ENCODE measurements at places on chromosomes 16 and 17.

DNA sequence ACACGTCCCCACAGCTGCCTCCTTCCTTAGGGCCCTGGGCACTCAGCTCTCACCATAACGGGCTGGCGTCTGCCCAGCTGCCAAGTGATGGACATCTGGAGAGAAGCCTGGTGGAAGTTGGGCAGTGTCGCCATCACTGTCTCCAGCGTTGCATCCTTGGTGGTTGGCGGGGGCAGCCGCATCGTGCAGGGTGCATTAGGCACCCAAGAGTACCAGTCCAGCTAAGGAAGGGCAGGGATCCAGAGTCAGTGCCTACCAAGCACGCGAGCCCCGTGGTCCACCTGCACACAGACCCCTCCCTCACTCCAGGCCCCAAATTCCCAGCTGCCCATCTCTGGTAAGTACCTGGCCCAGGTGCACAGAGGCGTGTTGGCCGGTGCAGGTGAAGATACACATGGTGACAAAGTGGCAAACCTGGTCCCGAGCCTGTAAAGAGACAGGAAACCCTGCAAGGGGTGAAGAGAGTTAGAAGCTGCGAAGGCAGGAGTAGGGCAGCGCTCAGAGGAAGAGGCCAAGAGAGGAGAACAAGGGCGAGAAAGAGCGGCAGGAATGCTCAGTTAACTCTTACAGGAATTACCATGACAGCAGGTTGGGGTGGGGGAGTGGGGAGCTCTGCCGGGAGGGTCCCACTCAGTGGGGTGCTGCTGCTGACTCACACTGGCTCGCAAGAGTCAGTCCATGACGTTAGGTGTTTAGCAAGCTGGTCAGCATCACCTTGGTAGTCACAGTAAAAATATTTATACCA is 9.5 kb downstream of the ALOX15 start:
- no peak for DNase-seq

- no peak for DNase-seq
Observed at GRCh38 chr16:83994703-83995102, 26.7 kb downstream of the NECAB2 start.

- DNase-seq, result no peak
Observed at GRCh38 chr16:81796583-81797346, 17.7 kb downstream of the PLCG2 start.

- DNase-seq, result no peak
Observed at GRCh38 chr16:20253825-20254224, 73.5 kb downstream of the GP2 start.

GRCh38 chr16:31063843-31064611 is 10.0 kb downstream of the ZNF668 start:
- no peak for DNase-seq

DNA sequence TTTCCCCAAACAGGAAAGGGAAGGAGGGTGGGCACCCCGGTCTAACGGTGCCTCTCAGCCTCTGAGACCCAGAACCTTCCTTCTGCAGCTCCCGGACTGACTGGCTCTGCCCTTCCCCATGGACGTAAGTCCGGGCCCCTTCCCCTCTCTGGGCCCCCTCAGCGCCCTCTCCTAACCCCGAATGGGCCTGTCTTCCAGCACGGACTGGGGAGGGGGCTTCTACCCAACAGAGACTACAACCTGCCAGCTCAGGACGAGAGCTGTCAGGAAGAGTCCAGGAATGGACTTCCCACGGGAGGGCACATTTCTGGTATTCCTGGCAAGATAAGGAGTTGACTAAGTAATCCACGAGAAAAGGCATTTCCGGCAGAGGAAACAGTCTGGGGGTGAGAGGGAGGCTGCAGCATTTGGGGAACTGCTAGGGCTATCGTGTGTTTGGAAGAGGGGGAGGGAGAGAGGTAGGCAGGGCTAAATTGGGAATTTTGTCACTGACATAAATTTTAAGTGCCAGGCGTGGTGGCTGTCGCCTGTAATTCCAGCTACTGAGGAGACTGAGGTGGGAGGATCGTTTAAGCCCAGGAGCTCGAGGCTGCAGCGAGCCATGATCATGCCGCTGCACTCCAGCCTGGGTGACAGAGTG is 12.1 kb upstream of the ALDOA start:
- DNase-seq, result no peak

GRCh38 chr17:37039269-37039668 is 90.5 kb downstream of the AATF start:
- DNase-seq, result no peak

DNA sequence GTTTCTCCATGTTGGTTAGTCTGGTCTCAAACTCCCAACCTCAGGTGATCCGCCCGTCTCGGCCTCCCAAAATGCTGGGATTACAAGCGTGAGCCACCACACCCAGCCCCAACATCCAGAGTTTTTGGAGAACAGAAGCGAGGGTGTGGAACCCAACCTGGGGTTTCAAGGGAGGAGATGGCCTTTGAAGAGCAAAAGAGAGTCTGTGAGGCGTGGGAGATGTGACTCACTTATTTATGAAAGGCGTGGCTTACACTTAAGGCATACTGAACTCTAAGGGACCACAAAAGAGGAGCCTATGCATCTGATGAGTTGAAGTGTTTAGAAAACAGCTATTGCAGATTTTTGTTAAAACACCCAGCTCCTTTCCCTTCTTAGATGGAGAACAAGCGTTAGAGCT is 18.9 kb downstream of the ARSG start:
- no peak for DNase-seq

DNA sequence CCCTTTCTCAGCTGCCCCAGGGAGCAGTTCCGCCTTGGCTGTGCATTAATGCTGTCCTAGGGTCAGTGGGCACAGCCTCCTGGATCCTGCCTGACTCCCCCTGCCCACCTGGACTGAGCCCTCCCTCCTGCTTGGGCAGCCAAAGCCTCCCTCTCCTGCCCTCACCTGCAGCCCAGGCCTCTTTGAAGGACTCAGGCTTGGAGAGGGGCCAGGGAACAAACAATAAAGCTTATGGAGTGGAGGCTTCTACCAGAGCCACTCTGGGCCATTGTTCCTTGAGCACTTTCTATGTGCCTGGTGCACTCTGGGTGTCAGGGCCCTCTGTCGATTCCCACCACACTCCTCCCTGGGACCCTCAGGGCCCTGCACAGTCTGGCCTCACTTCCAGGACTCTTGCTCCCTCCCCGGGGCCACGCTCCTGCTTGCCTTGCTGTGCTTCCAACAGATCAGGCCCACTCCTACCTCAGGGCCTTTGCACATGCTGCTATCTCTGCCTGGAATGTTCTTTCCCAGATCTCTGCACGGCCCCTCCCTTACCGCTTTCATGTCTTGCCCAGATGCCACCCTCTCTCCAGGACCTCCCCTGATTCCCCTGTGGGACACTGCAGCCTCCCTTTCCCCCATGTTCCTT is 5.0 kb downstream of the KCNJ12 start:
- no peak for DNase-seq

DNA sequence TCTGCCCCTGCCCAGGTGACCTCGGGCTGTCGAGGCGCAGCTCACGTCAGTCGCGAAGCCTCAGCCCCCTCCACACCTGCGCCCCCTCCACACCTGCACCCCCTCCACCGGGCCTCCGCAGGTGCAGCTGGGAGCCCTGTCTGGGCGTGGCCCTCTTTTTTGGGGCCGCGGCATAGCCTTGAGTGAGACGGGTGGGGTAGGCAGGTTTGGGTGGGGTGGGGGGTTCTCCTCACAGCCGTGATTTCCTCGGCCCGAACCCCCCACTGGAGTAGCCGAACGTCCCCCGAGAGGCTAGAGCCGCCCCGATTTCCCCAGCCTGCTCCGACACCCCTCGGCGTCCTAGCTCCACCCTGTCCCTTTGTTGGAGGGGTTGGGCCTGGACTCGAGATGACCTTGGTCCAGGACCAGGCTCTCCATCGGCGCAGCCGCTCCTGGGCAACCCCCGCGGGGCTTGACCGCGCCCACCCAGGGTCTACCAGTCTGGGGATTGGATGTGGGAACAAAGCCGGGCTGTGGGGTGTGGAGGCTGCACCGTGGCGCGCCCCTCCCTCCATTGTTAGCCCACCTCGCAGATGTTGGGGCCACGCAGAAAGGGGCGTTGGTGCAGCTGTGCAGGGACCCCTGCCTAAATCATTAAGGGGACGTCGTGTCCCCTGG is 626 bp downstream of the TUBB3 start:
- DNase-seq, result no peak

DNA sequence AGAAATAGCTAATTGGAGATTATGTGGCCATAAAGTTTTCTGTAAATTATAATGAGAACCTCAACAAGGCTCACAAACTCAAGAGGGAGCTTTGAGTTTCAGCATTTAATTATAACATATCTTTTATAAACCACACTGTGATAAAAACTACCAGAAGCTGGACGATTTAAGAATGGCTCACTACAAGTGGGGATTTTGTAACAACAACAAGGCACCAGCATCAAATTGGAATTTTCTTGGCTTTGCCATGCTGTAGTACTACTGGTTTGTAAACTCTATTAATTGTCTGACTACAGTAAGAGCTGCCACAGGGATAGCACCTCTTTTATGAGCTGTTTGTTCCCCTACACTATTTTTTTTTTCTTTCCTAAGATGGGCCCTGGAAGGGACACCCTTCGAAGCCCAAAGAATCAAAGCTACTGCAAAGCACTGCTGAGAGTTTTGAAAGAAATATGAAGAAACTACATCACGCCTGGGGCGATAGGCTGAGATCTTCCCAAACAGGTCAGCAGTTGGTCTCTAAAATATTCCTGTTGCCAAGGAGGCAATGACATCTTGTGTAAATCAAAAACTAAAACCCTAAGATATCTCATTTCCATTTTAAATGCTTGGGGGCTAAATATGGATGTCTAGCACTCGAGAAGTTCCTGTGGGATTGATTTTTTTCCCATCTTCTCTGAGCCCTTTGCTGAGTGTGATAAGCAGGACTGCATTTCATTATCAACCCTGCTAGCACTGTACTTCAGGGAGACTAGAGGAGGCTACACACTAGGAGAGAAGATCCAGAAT is 40.9 kb downstream of the SKAP1 start:
- DNase-seq, result no peak

- DNase-seq, result no peak
Observed at GRCh38 chr17:56893503-56893902, 20.3 kb downstream of the TRIM25 start.

DNA sequence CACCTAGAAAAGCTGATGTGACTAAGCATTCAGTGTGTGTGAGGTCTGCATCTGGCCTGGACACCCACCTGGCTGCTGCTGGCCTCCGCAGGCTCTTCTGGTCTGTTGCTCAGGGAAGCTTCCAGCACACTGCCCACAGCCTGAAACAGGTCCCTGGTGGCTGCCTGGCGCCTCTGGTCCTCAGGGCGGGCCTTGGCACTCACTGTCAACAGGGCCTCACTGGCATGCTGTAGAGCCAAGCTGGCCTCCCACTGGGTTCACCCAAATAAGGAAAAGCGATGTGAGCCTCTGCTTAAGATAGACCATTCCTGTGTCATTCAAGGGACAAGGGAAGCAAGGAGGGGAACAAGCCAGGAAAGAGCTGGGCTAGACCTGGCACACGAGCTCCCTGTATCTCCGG is 70.6 kb upstream of the BCO1 start:
- DNase-seq, result no peak

- DNase-seq, result no peak
Observed at GRCh38 chr17:79949656-79950209, 85.9 kb downstream of the TBC1D16 start.

GRCh38 chr17:74157366-74157765 is 46.1 kb upstream of the RPL38 start:
- DNase-seq, result no peak

DNA sequence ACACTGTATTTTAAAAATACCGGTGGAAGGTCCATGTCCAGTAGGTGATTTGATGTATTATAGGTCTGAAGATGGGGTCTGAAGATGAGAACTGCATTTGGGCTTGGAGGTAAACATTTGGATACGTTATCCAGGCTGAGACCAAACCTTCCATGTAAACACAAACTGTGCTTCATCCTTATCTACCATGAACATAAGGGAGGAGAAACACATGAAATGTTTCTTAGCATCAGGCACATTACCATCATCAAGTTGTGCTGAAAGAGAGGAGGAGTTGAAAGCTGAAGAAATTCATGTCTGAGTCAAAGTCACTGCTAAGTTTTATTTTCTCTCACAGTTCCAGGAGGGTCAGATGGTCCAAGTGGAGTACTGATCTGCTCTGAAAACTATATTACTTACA is 11.4 kb downstream of the SF3B3 start:
- no peak for DNase-seq

DNA sequence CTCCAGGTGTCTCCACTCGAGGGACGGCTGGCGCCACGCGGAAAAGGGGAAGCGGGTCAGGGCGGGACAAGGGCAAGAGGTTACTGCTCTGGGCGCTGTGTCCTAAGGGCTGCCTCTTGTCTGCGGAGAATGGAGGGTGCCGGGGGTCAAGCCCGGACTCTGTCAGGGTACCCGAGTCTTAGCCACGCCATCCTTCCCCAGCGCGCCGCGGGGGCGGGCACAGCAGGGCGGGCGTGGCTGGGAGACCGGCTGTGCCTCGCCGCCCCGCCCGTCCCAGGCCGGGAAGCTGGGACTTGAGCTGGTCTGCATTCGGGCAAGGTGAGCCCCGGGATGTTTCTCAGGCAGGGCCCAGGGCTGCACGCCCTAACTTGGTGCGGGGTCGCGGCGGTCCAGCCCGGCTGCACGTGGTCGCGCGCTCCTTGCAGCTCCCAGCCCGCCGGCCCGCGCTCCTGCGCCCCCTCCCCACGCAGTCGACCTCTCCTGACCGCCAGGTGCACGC is 6.2 kb upstream of the ACTG1 start:
- no peak for DNase-seq

DNA sequence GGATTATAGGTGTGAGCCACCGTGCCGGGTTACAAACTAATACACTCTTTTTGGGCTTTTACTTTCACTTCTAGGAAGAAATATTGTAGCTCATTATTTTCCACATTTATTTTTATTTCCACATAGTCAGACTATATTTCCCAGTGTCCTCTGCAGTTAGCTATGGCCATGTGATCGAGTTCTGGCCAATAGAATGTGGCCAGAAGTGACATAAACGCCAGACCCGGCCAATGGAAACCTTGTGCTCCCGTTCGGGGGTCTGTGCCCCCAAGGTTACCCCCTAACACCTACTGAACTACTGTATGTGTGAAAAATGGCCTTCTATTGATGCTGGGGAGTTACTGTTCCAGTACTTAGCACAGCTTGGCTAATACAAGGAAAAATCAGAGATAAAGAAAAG is 13.2 kb upstream of the RPTOR start:
- no peak for DNase-seq

GRCh38 chr16:83804366-83804765 is 3.4 kb upstream of the HSBP1 start:
- no peak for DNase-seq

GRCh38 chr16:1154291-1154886 is 1.5 kb downstream of the CACNA1H start:
- DNase-seq, result no peak

GRCh38 chr17:77865716-77866115 is 92.8 kb upstream of the TNRC6C start:
- no peak for DNase-seq

DNA sequence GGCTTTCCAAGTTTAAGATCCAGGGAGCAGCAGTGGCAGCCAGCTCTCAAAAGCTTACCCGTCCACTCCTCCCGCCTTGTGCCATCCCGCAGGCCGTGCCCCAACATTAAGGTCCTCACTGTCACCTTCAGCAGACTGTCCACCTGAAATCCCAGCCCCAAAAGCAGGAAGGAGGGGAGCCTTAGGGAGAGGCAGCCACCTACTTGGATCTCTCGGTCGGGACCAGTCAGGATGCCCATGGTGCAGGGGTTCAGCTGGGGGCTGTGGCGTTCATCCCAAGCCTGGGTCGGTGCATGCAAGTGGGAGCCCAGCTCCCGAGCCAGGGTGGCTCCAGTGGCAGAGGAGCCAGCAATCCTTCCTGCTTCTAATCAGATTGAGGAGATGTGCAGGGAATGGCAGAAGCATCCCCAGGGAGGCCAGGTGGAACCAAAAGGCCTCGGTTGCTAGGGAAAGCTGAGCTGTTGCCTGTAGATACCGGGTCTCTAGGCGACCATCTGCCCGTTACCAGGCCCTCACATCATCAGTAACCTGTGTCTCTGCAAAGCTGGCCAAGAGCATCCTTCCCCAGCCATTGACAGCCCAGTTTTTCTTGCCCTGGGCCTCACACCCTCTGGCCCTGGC is 24.6 kb downstream of the CNGB1 start:
- DNase-seq, result no peak
